ENCODE measurements at places on chromosomes 2 and 18.

DNA sequence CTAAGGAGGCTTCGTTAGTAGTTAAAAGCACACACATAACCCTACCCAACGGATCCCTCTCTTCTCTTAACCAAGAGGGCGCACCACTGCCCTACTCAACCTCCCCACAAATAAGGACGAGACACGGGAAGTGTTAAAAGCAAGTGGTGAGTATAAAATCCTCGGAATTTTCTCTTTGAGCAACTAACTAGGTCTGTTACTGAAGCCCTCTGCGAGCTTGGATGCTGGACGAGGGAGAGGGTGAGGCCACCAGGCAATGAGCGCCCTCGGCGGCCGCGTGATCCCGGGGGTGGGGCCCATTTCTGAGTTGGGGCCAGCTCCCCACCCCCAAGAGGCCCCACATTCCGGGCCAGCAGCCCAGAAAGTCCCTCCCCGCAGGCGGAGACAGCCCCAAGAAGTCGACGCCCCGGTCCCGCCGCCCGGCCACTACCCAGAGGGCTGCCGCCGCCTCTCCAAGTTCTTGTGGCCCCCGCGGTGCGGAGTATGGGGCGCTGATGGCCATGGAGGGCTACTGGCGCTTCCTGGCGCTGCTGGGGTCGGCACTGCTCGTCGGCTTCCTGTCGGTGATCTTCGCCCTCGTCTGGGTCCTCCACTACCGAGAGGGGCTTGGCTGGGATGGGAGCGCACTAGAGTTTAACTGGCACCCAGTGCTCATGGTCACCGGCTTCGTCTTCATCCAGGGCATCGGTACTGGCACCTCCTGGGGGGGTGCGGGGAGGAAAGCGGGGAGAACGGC lies at the start of gene CYBRD1:
CYBRD1 (plus strand) TSS at position 423 of the 736 bp plus-strand sequence; CDS start at position 495, 72 bp downstream.
- peak; percentile 80 for DNase-seq

DNA sequence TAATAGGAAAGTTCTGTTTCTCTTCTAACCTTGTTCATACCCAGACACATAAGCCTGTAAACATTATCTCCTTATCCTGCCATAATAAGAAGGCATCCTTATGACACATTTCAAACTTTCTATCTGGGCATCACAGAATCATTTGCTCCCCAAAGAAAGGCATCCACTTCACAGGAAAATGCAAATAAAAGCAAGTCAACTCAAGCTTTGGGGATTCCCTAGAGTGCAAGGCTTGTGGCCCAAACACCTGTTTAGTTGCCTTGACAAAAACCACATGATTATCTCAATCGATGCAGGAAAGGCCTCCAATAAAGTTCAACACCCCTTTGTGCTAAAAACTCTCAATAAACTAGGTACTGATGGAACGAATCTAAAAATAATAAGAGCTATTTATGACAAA lies 195.7 kb upstream of the GALNT5 start:
- DNase-seq: no peak

GRCh38 chr2:21268197-21268877 lies 144.6 kb downstream of the TDRD15 start:
- no peak for DNase-seq

DNA sequence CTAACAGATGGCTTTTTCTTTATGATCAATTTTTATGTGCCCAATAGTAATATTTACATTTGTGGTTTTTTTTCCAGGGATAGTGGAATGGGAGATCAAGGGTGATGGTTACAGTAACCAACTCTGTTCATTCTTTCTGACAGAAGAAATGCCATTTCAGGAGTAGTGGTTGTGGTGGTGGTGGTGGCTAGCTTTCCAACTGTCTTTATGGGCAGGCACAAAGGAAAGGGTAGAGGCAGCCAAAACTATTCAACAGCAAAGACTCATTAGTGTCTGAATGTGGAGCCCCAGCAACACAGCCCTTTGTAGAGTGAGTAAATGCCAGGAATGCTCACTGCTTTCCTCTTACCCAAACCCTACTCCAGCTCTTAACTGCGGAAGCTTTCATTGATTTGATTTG lies 227.7 kb downstream of the RND3 start:
- no peak for DNase-seq

DNA sequence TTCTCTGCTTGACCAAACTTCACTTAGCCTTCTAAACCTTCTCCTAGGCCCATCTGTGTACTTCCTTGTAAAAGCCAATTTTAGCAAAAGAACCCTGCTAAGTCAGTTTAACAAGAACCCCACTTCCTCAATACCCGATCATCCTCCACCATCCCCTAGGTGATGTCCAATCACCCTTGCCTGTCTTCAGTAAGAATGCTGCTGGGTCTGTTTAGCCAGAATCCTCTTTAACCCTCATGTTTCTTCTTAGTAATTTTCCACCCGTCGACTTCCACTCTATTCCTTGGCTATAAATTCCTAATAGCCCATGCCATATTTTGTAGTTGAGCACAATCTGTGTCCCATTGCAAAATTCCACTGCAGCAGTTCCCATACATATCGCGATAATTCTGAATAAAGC lies 780.0 kb upstream of the RAB6C start:
- DNase-seq: no peak

DNA sequence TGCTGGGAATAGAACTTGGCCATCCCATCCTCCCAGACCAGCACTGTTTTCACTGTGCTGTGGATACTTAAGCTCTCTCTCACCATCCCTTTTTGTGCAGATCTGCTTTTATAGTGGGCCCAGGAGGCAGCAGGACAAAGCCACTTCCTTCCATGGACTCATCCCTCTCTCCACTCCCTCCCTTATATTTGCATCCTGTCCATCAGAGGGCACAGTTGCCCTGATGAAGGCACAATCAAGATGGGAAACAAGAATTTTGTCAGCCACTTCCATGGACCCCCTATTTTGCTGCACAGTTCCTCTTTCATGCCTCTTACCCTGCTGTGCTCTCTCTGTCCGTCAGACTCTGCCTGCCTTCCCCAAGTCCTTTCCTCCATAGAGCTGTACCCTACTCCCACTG lies 338.7 kb downstream of the HRH4 start:
- no peak for DNase-seq

GRCh38 chr2:224909885-224910573 lies 132.2 kb downstream of the DOCK10 start:
- peak; percentile 24 for DNase-seq

GRCh38 chr2:27306573-27307286 lies 1.5 kb downstream of the UCN start:
- DNase-seq: no peak

- peak; percentile 43 for DNase-seq
Measured at GRCh38 chr2:221792971-221793521, 220.9 kb upstream of the EPHA4 start.

GRCh38 chr2:136994793-136995192 lies 229.4 kb downstream of the THSD7B start:
- no peak for DNase-seq

GRCh38 chr2:164967781-164968228 lies 12.5 kb upstream of the SLC38A11 start:
- peak; percentile 64 for DNase-seq

GRCh38 chr18:55907453-55908175 lies 319.6 kb upstream of the TCF4 start:
- DNase-seq: no peak

DNA sequence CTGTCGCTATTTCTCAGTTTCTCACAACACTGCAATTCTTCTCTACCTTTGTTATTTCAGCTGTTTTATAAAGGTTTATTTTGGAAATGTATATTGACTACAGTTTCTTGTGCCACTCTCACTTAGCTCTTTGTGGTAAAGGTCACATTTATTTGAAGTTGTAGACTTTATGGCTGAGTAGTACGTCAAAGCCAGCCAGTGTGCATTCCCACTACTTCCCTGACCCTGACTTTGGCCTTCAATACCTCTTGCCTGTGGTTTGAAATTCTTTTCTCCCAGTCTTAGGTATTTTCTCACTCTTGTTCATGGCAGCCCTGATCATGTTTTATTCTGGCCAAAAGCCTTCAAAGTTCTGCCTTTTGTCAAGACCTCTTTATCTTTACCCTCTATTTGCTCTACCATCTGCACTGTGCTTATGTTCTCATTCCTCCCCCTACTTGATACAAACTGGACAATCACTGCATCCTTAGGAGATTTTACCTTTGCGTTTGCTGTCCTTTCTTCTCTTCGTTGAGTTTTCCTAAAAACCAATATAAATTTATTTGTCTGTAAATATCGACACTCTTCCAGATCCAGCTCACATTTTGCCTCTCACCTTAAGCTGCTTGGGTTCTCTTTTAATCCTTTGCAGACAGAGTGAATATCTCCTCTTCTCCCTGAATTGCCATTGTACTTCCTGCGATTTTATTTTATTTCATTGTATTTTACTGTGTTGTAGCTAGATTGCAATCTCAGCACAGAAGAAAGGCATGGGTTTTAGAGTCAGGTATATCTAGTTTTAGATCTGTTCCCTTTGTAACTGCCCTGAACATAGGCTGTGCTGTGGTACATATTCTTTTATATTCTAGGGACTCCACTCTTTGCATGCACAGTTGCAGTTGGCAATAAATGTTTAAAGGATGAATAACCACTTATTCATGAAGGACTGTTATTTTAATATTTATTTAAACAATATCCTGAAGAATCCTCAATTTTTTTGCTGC lies 31.2 kb downstream of the GULP1 start:
- DNase-seq: peak; percentile 26

- DNase-seq: peak; percentile 64
Measured at GRCh38 chr18:33495278-33495677, 54.8 kb upstream of the CCDC178 start.

DNA sequence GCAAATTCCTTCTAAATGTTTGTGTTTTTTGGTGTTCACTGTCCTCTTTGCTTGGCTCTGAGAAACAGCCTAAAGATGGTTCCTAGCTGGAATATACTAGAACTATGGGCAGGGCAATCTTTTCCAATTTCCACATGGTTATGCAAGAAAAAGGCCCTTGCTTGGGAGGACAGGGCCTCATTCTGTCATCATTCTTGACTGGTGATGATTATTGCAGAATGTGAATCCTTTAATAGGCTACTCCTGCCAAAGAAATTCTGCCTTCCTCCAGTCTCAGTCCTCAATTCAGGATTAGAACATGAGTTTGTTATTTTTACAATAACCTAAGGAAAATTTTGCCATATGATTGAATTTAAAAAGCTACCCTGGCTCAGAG lies 218.7 kb downstream of the HNMT start:
- no peak for DNase-seq

DNA sequence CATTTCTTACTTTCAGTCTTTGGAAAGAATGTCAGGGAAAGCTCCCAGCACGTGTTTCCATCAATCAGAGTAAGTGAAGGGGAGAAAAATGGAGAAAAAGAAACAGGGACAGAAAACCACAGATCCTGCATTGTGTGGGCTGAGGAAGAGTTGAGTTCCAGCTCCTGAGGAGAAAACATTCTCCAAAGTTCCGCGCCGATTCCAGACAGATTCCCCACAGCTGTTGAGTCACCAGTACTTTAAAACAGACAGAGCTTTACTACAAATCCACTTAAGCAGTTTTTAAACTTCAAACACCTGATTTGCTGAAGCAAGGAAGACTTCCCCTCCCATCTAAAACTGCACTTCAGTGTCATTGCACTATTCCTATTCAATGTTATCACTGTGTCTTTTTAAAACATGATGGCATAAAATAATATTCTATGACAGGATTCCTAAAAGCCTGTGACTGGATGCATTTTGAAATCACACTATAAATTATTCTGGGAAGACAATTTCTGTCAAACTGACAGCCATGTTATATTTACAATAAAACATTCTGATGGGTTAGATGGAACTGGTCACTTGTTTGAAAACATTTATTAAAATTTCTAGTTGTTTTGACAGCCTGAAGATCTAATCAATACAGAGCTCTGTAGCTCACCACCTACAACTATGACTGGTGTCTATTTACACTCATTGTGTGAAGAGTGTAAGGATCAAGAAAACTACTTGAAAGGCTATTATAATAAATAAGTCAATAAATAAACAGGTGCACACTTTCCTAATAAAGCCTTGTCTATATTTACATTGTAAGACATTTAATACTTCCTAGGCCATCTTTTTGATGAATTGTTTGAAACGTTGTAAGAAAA lies 40.9 kb downstream of the TCF4 start:
- DNase-seq: peak; percentile 32

DNA sequence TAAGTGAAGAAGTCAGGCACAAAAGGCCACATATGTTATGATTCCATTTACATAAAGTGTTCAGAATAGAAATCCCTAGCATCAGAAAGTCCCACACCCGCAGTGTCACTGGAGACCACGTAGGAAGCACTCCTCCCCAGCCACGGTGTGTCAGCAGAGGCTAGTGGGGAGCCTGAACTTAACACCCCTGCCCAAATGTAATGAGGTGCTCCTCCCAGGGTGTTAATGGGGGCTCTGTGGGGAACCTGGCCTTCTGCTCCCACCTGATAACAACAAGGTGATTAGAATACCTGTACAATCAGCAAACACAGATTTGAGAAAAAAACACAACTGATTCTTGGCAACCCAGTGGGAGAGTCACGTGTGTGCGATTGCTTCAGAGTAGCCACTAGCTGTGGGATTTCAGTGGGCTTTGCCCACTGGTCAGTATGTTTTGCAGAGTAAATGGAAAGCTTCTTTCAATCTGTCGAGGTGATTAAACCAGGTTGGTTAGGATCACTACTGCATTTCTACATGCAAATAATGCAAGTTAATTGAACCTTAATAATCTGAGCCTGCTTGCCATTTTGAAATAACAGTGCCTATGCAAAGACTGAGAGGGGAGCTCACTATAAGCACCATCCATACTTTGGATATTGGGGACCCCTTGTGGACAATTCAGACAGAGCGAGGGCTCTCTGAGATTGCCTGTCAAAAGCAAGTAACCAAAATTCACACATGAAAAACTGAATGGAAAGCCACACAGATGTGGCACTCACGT lies 20.6 kb upstream of the ATRAID start:
- peak; percentile 66 for DNase-seq

- DNase-seq: no peak
Measured at GRCh38 chr2:38384338-38384737, 7.3 kb upstream of the ATL2 start.

DNA sequence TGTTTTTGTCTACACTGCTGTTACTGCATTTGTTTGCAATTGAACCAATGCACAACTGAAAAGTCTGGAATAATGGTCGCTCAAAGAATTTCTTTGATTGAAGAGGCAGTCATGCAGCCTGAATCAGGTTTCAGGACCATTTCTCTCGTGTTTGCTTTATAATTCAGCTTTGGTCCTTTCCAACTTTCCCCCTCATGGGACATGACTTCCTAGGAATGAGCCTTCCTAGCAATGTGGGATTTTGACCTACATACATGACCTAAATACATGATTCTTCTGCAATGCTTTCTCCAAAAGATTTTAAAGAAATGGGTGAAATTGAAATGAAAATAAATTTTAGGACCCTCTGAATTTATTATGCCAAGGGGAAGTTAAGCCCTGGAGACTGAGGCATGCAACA lies 197.4 kb downstream of the MREG start:
- no peak for DNase-seq

- no peak for DNase-seq
Measured at GRCh38 chr2:241198381-241199279, 10.2 kb downstream of the ANO7 start.

- DNase-seq: no peak
Measured at GRCh38 chr2:68103709-68104055, 40.9 kb upstream of the C1D start.

- DNase-seq: peak; percentile 45
Measured at GRCh38 chr2:230684270-230685168, 28.1 kb upstream of the CAB39 start.
